Femur (tissue), 1 donor: ENCODE measurements at places on chromosomes 16 and 17.
A peak's percentile ranks its signal among the peaks of the same experiment; 100 is the strongest.

DNA sequence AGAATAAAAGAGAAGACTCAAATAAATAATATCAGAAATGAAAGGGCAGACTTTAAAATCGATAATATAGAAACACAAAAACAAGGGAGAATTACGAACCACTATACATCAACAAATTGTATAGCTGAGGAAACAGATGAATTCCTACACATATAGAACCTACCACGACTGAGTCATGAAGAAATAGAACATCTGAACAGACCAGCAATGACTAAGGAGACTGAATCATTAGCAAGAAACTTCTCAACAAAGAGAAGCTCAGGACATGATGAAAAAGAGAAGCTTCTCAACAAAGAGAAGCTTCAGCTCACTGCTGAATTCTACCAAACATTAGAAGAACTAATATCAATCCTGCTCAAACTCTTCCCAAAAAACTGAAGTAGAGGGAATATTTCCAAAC lies 255.9 kb downstream of the CEP112 start:
- no peak for DNase-seq

DNA sequence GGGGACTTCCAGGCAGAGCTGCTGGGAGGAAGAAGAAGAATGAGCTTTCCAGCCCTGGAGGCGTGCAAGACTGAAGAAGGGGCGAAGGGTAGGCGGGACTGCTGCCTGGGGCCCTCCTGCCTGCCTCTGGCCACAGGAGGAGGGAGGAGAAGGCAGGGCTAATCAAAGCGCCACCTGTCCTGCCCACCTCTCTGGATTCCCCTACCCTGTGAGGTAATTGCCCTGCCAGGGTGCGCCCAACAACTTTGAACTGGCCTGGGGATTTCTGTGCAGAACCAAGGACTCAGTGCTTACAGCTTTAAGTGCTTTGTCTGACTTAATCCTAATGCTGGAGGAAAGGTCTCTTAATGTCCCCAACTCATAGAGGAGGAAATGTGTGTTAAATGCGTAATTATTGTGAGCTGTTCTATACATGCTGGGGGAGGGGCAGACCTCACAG lies at the start of gene NOXO1:
NOXO1 (minus strand) TSS at position 72 of the 439 bp plus-strand sequence. CDS start 290 bp downstream, outside the sequence.
- DNase-seq: no peak

- peak; percentile 73 for DNase-seq
These were observed 5.5 kb upstream of the MXRA7 start for GRCh38 chr17:76716146-76716838.

GRCh38 chr16:86970279-86970678 lies 346.9 kb downstream of the C16orf95 start:
- DNase-seq: no peak

DNA sequence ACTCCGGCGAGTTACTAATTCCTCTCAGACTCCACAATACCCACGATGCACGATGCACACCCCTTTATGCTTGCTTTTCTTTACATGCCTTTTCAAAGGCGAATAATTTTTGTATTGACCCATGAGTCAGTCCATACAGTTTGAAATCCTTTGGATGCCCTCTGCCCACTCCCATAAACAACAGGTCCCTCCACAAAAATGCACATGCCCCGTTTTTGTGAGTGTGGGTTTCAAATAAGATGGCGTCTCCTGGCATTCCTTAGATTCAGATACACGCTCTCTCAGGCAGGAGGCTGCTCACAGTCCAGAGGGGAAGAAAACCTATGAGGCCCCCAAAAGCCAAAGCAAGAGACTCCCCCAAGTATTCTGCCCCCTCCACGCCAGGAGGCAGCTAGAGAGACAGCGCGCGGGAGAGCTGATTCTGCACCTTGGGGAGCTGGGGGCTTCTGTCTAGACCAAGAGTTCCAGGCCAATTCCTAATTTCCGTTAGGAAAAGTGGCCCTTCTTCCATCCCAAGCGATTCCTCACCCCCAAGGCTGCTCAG lies 19.6 kb upstream of the HOXB9 start:
- no peak for DNase-seq

GRCh38 chr17:15122857-15123256 lies 142.3 kb downstream of the PMP22 start:
- DNase-seq: no peak
